ENCODE measurements at places on chromosomes 7 and 10. TPM values are rescaled to one million over a fixed set of nuclear protein-coding genes. Genes with fewer than 3 reads are reported as not detected.

DNA sequence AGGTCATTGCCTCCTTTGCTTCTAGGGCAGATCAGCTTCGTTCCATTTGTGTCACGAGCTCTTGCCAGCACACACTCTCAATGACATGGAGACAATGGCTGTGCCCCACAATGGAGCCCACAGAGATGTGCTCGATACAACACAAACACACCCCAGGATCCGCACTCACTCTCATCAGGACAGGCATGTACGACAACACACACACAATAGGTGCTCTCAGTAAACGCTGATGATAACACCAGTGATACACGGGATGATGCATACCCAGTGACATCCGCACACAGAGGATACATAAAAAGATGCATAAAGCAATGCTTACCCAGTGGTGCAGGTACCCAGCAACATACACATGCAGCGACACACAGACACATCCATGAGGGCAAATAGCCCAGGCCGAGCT, 61.2 kb upstream of the LBX1 start:
- no peak for DNase-seq

DNA sequence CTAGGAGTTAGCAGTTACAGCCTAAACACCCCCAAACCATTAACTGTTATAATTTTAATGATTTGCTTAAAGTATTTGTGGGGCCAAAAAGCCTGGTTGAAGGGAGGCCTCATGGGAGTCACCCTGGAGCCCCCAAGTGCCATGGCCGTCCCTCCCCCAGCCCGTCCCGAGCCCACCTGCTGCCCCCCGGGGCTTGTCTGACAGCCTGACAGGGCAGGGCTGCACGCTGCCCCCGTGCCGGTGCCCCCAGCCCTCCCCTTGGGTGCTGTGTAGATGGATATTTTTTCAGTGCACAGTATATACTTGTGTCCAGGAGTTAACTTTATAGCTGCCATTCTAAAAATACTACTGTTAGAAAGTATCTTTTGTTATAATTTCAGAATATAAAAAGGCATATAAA, 108.4 kb downstream of the CYTH3 start:
- no peak for DNase-seq

DNA sequence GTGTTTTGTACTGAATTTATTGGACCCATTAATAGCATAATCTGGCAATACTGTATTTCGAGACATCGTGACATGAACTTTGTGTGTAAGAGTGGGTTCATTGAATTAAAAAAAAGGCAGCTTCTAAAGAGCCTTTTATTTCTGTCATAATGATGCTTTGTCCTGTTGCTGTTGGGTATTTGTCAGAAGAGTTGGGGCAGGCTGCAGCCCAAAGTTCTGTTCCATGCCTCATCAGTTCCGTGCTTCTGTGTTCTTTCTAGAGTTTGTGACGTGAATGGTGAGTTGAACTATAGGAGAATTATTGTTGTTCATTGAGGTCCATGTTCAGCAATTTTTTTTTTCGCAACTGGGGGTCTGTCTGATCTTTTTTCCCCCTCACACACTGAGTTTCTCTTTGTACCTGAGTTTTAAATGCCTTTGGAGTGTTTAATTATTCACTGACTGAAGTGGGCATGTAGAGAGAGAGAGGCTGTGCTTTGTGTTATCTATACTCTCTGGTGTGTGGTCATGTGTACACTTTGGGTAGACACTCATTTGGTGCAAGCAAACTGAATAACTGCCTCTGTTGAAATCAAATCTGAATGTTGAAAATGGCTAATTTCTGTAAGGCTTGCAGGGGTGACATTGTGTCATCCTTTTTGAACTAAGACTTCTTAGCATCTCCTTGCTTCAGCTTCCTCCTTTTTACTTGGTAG, 69.8 kb downstream of the ADD3 start:
- no peak for DNase-seq

- no peak for DNase-seq
These were observed 90.1 kb upstream of the NANOS1 start for GRCh38 chr10:118939211-118940007.

- no peak for DNase-seq
These were observed 85.9 kb upstream of the AGBL3 start for GRCh38 chr7:134900166-134900982.

GRCh38 chr10:79374312-79375191, 27.3 kb downstream of the PPIF start:
- peak; percentile 87 for DNase-seq

WDR86 gene
- total RNA-seq = 80.6 TPM

DNA sequence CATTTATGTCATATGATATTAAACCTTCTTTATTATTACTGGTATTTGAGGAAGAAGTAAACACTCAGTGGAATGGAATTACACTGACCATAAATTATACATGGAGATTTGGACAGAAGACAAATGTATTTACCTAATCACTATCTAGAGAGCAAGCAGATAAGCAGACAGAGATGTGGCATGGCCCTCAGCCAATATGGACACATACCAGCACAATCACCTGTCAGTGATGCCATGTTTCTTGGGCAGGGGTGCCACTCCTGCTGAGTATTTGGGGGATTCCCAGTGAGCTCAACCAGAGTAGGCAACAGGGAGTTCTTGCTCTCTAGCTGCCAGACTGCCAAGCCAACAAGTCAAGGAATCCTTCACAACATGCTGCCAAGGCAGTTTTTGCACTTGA, 866.3 kb upstream of the LRRN3 start:
- DNase-seq = no peak

DNA sequence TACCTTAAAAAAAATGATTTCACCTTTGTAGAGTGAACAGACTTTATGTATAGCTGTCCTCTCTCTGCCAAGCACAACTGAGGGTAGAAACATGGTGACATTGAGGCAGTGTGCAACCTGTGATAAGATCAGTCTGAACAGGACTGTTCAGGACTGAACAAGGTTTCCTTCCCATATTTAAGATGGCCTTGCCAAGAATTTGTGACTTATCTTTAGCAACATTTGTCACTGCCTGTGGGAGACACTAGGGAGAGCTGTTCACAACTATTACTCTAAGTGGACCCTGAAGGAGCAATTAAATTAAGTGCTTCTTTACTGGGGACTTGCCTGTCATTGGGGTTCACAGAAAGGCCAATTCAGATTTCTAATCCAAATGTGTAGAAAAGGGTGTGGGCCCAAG, 6.7 kb downstream of the OR13A1 start:
- DNase-seq = no peak

STEAP1 gene
- total RNA-seq = 5.8 TPM

DNA sequence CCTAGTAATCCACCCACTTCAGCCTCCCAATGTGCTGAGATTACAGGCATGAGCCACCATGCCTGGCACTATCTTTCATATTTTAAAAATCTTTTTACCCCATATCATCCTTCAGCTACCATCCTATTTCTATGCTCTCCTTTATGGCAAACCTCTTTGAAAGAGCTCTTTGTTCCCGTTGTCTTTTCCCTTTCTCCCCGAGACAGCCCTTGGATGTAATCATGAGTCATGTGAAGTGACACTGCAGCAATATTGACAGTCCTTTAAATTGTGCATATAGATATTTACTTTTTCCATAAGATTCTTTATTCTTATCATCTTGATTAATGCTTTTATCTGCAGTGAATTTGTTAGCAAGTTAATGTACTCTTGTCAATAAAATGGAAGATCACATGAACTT, 286.6 kb downstream of the ANKRD7 start:
- no peak for DNase-seq

- no peak for DNase-seq
These were observed 234.5 kb downstream of the AHR start for GRCh38 chr7:17532861-17533404.

MYH16 gene
- not detected for total RNA-seq

- DNase-seq = no peak
These were observed 141.7 kb downstream of the KAT6B start for GRCh38 chr10:74967911-74968666.

DNA sequence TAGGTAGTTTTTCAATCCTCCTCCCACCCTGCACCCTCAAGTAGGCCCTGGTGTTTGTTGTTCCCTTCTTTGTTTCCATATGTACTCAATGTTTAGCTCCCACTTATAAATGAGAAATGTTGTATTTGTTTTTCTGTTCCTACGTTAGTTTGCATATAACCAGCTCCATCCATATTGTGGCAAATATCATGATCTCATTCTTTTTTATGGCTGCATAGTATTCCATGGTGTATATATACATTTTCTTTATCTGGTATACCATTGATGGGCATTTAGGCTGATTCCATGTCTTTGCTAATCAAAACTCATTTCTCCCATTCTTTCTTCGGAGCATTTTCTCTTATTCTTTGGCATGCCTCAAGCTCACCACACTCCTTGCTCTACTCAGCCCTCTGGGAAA, 789.6 kb upstream of the KCND2 start:
- DNase-seq = no peak

Measured in progenitor cell of endocrine pancreas (in vitro differentiated cells).